NCI-H446 treated with DMSO at 0.1 percent for 48 hours (cell line): ENCODE measurements at places on chromosomes 12 and 14.
A peak's percentile ranks its signal among the peaks of the same experiment; 100 is the strongest.

DNA sequence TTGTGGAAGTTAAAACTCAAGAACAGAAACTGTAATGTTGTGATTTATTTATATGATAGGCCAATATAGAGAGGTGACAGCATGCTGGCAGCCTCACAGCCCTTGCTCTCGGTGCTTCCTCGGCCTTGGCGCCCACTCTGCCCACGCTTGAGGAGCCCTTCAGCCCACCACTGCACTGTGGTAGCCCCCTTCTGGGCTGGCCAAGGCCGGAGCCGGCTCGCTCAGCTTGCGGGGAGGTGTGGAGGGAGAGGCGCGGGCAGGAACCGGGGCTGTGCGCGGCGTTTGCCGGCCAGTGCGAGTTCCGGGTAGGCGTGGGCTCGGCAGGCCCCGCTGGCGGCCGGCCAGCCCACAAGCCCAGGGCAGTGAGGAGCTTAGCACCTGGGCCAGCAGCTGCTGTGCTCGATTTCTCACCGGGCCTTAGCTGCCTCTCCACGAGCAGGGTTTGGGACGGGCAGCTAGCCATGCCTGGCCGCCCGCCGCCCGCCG, 65.8 kb upstream of the SLC8A3 start:
- no peak for DNase-seq

DNA sequence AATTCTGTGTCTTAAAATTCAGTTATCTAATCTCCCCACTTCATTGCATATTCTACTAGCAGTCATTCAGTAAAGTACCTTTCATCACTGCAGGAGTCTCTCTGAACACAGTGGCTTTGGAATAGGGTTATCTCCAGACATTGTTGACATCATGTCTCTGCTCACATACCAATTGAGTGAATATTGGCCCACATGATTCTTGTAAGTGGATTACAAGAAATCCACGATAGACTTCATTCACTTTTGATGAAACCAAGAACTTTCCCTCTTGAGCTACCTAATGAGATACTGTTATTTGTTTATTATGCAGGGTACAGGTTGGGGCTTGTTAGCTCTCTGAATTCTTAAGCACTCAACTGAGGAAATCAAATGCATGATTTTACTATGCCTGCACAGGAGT, 284.9 kb downstream of the RAD51B start:
- no peak for DNase-seq

DNA sequence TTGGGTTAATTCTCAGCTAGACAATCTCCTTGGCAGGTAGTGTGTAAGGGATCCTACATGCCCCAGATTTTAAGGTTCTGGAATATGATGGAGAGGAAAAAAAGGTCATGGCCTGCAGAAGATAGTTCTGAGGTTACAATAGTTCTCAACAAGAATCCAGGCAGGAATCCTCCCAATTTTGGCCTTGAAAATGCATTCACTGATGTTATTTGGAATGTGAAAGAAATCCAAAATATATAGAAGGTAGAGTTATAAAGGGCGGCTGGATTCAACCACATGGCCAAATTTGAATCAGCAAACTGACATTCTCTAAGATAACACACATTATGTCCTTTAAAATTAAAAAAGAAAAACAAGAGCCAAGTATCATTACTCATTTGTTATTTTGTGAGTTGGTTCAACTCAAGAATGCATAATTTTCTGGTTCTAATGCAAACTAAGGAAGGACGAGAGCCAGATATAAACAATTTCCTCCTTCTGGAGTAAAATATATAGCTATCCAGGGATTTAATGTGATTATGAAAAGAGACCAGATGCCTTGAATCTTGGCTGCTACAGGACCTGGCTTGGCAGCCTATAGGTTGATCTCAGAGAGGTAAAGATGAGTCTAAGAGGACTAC, 177.0 kb upstream of the G2E3 start:
- peak; percentile 73 for DNase-seq

DNA sequence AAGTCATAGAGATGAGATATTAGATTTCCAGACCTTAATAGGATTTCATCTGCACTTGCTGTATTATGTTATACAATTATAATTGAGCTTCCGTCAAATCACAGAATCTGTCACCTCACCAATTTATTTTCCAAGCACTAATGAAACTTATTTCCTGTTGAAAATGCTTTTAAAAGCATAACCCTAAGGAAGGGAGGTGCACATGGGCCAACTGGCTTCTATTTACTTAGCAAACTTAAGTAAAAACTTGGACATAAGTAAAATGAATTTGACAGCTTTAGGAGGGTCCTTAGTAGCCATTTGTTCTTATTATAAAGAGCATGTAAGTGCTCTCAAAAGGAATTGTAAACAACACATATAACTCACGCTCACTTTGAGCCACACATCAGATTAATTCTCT, 462.2 kb upstream of the TMPO start:
- DNase-seq: no peak

- no peak for DNase-seq
Measured at GRCh38 chr14:24327303-24327702, 7.6 kb downstream of the ADCY4 start.

DNA sequence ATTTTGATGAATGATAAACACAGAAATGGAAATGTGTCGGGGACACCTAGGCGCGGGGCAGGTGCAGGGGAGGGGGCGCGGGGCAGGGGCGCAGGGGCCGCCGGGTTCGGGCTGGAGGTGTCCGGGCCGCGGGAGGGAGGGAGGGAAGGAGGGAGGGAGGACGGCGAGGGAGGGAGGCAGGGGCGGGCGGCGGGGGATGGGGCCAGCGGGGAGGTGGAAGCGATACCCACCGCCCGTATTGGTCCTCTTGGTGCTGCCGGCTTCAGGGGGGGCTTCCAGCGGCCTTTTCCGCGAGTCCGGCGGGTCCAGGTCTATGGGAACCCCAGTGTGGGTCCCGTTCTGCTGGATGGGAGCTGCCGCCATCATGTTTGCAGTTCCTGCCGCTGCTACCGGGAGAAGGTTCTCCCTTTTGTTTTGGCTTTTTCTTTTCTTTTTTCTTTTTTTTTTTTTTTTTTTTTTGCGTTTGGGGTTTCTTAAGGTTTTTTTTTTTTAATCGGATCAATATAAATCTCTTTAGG, 703 bp downstream of the NOVA1 start:
- DNase-seq: peak; percentile 32

DNA sequence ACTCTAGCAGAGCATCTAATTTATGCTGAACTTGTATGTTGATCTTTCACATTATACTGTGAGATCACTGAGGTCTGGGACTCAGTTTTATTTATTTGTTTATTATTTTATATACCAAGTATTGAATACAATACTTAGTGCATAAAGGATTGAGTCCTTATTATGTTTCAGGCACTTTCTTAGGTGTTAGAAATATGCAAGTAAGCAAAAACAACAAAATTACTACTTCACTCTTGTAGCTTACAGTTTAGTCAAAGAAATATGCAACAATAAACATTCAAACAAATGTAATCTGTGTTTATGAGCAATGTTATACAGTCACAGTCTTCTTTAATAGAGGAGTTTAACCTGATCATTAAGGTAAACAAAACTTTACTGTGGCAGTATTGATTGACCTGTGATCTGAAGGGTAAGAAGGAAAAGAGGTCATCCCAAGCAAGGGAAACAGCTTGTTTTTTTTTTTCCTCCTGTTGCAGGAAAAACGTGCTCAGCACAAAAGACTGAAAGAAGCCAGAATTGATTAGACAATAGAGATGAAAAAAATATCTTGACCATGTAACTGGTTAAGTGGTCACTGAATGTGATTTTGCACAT, 990.7 kb downstream of the TRHDE start:
- DNase-seq: no peak

DNA sequence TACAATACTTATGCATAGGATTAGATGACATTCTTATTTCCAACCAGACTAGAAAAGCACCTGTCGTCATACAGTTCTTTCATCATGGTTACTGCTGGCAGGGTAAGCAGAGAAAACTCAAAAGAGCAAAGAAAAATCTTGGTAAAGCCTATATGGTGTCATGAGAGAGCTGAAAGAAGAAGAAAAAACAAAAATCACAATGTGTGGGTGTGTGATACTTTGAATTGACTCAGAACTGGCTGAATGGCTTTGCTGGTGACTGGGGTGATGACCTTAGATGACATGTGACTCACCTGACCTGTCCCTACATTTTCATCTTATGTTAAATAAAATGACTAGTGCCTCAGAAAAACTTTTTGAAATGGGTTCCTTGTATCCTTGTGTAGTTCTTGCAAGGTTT, 278.1 kb upstream of the LMO3 start:
- no peak for DNase-seq

DNA sequence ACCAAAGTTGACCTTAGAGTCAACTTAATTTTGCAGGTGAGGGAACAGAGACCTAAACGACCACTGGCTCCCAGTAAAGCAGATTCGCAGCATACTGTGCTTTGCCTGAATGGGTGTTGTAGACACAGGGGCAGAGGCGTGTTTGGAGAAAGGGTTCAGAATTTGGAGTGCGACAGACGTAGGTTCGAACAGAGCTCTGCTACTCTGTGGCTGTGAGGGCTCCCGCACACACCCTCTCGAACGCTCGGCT, 243 bp upstream of the TOMM20L start:
- no peak for DNase-seq

DNA sequence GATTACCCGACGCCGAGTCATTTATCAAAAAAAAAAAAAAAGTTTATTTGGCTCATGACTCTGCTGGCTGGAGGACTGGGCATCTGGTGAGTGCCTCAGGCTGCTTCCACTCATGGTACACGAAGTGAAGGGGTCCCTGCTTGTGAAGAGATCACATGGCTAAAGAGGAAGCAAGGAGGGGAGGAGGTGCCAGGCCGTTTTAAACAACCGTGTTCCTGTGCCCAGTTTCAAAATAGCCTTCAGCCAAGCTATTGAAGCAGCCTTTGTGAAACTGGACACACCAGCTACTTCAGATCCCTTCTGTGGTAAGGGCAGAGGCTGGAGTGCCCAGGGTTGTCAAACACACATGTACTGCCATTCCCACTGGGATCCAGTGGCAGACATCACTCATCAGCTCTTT, 7.6 kb downstream of the POP5 start:
- no peak for DNase-seq

DNA sequence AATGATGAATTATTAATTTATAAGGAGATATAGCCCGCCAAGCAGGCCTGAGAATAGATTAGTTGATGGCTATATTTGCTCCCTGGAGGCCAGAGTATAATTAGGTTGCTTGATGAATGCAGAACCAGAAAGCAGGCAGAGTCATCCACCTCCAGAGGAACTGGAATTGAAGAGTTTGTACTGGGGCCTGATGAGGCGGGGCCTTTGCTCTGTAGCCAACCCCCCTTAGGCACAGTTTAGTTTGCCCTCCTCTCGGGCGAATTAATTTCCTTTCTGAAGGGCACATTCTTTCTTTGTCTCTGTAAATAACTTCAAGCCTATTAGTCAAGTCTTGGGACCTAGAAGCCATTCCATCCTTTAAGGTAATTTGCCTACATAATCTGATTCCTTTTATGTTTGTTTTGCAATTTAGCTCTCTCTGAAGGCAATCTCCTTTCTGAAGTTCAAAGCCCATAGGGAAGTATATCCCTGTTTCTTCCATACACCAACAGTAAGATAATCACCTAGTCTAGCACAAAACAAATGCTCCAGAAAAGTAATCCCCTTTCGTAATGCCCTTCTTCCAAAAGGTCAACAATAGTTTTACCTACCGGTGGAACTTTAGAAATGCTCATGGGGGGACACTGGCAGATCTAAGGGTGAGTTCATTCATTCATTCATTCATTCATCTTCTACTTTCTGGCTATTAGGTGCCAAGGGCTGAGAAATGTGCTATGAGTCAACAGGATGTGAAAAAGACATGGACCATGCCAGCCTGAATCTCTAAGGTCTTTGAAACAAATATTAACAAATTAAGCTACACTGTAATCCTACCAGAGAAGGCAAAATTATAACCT, 84.8 kb upstream of the NUDT4 start:
- DNase-seq: no peak

DNA sequence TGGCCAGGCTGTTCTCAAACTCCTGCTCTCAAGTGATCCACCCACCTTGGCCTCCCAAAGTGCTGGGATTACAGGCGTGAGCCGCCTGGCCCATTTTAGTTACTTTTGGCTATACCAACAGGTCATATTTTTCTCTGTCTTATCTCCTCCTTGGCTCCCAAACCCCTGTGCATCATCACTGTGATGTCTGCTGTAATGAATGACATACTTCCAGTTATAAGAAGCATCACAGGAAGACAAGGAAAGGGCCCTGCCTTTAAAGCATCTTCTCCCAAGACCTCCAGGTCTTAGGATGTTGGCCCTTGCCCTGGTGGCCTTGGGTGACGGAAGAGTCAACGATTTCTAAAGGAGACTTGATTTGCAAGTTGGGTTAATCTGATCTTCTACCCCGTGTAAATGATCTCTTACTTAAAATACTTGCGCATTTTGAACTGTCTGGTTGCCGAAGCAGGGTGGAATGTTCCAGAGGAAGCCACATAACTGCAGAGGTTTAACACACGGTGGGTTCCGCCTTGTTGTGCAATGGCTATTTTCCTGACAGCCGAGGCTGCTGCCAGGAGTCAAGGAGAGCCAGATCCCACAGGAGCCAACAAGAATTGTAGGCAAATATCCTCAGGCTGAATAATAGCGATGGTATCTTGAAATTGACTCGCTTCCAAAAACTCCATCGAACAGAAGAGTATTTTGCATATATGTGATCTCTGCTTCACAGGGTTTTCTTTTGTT, 55.7 kb upstream of the PLXNC1 start:
- DNase-seq: no peak

- no peak for DNase-seq
Measured at GRCh38 chr14:101044741-101045140, 141.2 kb upstream of the RTL1 start.

GRCh38 chr14:98186140-98186539, 1085.9 kb downstream of the BCL11B start:
- DNase-seq: no peak

DNA sequence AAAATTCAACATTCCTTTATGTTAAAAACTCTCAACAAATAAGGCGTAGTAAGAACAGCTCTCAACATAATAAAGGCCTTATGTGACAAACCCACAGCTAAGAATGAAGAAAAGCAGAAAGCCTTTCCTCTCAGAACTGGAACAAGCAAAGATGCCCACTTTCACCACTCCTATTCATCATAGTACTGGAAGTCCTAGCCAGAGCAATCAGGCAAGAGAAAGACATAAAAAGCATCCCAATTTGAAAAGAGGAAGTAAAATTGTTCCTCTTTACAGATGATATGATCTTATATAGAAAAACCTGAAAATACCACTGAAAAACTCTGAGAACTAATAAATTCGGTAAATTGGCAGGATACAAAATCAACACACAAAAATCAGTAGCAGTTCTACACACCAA, 52.1 kb downstream of the STON2 start:
- no peak for DNase-seq

GRCh38 chr14:66717561-66718140, 209.7 kb downstream of the GPHN start:
- no peak for DNase-seq

GRCh38 chr12:132133952-132134652, 10.0 kb downstream of the DDX51 start:
- no peak for DNase-seq

- DNase-seq: no peak
Measured at GRCh38 chr14:56959869-56960268, 149.6 kb upstream of the OTX2 start.

DNA sequence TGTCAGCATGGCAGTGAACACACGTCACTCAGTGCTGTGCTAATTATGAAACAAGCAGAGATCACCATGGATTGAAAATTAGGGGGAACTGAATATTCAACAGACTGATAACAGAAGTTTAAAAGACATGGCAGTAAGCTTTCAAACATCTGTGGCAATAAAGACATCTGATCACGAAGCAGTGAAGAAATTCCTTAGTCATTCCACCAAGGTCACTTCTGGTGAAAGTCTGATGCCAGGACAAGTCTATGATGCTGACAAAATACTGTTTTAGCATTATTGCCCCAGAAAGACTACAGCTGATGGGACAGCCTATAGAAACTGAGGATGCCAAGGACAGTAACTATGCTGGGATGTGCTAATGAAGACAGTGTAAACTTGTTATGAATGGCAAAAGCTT, 126.9 kb upstream of the RBM19 start:
- DNase-seq: no peak
